HuH-7.5 (cell line): ENCODE measurements at places on chromosomes 1 and 21.
A peak's percentile ranks its signal among the peaks of the same experiment; 100 is the strongest.

GRCh38 chr1:234538062-234538731, 59.2 kb upstream of the TARBP1 start:
- peak; percentile 51 for DNase-seq

DNA sequence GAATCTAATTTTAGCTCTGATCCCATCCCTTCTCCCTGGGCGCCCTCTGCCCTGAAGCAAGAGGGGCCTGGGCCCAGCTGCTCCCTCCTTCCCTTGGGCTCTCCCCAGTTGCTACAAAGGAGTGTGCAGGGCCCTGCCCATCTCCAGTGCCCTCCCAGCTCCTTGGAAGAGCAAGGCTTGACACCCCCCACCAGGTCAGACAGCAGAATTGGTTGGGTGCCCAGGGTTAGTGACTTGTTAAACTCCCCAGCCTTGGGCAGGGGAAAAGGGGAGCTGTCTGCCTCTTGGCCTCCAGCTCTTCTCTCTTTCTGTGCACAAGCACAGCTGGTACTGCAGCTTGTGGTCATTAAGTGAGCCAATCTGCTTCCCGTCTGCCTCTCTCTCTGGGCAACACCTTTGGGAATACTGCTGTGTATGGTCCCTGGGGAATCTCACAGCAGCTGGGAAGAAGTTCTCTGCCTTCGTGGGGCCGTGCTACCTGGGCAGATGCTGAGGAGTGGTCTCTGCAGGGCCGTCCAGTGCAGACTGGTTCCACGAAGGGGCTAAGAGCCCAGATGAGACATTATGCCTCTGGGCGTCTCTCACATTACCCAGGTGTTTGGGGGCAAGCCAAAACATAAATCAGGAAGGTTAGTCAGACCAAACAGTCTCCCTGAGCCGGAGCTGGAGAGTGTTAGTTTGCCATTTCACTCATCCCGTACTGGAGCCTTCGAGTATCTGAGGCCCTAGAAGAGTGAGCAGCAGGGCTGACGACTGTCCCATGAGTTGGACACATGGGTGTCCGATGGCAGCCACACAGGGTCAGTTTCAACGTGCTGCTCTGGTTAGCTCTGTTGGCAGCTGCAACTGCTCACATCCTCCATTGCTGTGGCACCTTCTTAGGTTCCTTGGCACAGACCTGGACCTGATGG, 37.3 kb downstream of the TMEM53 start:
- DNase-seq = no peak

GRCh38 chr21:24428591-24429199, 1178.6 kb downstream of the MRPL39 start:
- DNase-seq = no peak

DNA sequence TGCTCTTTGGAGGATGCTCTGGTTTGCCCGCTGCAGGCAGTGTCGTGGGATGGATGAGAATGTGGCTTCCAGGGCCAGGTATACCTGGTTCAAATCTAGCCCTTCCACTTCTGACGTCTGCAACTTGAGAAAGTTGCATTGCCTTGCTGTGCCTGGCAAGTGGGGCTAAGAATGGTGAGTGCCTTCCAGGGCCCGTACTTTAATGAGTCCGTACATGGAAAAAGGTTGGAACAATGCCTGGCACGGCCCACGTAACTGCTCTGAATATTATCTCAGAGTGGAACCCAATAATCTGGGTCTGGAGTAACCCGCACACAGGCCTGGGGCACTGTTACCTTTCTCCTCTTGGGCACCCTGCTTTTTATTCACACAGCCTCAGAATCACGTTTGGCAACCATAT, 146.7 kb upstream of the EDN2 start:
- no peak for DNase-seq

- DNase-seq = peak; percentile 2
These were observed 1753.4 kb downstream of the MRPL39 start for GRCh38 chr21:23853796-23854379.
